ENCODE measurements at places on chromosomes 5 and 9.

DNA sequence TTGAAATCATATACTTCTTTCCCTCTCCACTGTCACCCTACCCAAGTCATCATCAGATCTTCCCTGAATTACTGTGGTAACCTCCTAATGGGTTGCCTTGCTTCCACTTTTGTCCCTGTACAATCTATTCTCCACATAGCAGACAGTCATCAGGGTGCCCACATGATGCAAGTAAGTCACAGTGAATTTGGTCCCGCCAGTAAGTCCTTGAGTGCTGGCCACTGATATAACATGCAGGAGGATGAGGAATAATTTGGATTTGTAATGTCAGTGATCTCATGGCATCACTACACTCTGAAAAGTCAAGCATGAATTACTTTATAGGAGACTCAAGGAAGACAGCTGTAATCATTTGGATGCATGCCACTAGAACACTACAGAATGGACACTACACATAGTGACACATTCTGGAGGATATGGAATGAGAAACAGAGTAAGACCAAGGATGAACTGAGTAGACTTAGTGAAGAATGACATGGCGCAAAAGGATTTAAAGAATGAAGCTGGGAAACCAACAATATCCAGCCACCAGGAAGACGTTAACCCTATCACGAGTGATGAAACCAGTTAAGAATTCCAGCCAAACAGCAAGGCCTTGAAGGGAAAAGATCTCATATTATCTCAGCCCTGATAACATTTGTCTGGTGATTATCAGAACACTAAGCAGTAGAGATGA, 28.6 kb downstream of the MARCHF3 start:
- peak; percentile 40 for DNase-seq

- no peak for DNase-seq
Observed at GRCh38 chr5:150516011-150516410, 8.1 kb downstream of the NDST1 start.

DNA sequence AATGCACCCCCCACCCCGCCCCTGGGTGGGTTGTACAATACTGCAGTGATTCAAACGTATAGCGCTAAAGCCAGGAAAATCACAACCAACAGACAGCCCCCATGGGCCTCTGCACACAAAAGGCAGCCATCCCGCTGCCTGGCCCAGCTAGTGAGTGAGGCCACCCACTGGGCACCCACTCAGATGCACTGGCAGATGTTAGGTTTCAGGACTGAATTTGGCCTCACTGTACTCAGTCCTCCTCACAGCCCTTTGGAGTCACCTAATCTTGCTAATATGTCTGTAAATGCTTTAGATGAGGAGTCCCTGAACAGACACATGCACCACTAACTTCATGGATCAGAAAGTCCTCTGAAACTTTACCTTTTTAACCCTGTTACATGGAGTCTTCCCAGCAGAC, 87.7 kb downstream of the FSTL4 start:
- no peak for DNase-seq

DNA sequence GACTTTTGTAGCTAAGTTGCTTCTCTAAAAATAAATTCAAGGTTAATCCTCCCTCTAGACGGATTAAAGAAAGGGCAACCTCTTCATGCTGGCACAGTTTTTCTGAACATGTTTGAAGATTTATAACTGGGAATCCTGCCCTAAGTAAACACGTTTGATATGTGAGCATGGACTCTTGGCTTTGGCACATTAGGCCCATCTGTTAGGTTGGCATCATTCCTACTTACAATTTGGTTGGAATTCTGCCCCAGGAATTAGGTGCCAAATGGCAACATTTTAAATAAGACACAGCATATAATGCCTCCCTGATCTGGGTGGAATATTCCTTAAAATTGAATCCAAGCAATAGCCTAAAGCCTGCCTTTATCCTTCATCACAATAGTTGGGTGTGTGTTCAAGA, 372.3 kb upstream of the CDH18 start:
- DNase-seq: no peak

- no peak for DNase-seq
Observed at GRCh38 chr5:131505237-131505908, 129.7 kb downstream of the RAPGEF6 start.

DNA sequence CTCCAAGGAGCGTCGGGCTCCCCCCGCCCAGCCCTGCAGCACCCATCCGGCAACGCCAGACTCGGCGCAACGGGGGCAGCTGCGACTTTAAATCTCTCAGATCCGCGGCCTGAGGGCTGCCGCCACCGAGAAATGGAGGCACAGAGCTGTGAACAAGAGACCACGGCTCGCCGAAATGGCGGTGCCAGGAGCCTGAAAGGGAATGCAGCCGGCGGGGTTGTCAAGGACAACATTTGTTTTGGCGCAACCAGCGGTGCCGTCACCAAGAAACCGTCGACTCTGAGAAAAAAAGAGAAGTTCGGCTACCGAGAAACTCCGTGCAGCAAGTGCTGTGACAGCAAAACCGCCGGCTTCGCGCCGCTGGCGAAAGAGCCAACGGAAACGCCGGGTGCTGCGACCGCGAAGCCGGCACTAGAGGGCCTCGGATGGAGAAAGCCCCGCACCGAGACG, 2.1 kb upstream of the ANXA2R start:
- DNase-seq: no peak

- no peak for DNase-seq
Observed at GRCh38 chr9:115415450-115415849, 297.5 kb upstream of the TNC start.

- peak; percentile 35 for DNase-seq
Observed at GRCh38 chr5:34657988-34658387, 1.9 kb downstream of the RAI14 start.

GRCh38 chr9:110115341-110115820, 92.6 kb downstream of the C9orf152 start:
- no peak for DNase-seq

DNA sequence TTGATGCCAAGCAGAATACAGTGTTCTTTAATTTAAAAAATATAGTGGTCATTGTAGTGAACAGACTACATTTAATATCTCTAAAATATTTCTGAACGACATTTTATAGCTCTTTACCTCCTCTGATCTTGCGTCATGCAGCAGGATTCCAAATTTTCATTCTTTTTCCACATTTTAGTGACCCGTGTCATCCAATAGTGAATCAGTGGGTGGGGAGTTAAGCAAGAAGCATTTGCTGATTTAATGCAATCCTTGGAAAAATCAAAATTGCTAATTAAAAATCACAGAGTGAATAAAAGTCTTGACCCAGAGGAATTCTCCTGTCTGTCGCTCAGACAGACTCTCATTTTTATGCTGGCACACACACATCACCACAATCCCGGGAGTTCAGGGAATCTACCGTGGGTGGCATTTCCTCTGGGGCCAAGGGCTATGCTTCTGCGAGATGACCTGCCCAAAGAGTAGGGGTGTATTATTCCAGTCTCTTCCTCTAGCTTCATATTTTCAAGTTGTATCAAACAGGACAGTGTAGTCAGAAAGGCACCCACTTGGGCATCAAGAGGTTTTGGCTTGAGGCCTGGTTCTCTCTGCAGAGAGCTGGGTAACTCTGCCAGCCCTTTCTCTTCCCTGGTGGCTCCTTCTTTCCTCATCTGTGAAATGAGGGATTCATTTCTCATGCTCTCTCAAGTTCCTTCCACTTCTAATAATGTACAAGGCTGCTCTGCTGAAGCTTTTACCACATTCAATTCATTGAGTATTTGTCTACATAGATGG, 24.8 kb upstream of the OTP start:
- no peak for DNase-seq

- DNase-seq: no peak
Observed at GRCh38 chr9:35828716-35829083, at the start of gene FAM221B. TSS of gene FAM221B (minus strand) at chr9:35828732. CDS start at chr9:35826161, 2,571 bp downstream.

DNA sequence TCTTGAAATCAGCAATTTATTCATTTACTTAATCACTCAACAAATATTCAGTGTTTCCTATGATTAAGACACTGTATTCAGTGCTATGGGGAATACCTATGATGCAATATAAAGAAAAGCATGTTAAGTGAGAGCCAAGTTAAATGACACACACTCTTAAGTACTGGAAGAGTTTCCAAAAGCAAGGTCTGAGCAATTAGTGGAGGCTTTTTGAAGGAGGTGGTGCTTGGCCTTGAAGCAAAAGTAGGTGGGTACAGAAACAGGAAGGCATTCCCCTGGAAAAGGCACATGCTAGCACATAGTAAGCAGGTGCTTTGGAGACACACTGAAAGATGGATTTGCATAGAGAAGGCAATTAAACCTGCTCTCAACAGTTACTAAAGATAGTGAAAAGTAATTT, 4.0 kb downstream of the TSLP start:
- DNase-seq: peak; percentile 91

GRCh38 chr5:167895899-167896659, 395.4 kb upstream of the WWC1 start:
- no peak for DNase-seq

DNA sequence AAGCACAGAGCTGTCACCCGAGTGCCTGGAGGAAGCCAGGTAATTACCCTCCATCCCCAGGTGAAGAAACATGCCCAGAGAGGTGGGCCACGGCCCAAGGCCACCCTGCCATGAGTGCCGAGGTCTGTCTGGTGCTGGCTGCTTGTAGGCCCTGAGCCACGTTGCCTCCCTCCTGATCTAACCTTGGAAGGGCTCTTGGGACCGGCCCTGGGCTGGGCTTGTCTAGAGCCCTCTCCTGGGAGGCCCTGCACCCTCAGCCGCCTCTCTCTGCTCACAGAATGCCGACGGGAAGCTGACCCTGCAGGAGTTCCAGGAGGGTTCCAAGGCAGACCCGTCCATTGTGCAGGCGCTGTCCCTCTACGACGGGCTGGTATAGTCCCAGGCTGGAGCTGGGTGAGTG, 39.4 kb upstream of the HMCN2 start:
- no peak for DNase-seq

GRCh38 chr9:86598411-86599239, 244.4 kb upstream of the TUT7 start:
- no peak for DNase-seq

- no peak for DNase-seq
Observed at GRCh38 chr5:57804505-57804904, 321.9 kb upstream of the ACTBL2 start.

DNA sequence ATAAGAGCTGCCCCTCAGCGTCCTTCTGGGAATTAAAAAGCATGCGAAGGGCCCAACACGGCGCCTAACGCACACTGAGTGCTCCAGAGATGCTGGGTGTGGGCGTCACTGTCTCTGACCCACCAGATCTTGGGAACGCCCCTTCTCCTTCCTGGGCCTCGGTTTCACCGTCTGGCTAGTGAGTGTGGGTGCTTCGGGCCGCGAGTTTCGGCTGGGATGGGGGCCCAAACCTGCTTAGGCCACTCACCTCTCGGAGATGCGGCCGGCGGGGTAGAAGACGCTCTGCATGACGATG, 3.7 kb downstream of the PIP5KL1 start:
- DNase-seq: peak; percentile 79

DNA sequence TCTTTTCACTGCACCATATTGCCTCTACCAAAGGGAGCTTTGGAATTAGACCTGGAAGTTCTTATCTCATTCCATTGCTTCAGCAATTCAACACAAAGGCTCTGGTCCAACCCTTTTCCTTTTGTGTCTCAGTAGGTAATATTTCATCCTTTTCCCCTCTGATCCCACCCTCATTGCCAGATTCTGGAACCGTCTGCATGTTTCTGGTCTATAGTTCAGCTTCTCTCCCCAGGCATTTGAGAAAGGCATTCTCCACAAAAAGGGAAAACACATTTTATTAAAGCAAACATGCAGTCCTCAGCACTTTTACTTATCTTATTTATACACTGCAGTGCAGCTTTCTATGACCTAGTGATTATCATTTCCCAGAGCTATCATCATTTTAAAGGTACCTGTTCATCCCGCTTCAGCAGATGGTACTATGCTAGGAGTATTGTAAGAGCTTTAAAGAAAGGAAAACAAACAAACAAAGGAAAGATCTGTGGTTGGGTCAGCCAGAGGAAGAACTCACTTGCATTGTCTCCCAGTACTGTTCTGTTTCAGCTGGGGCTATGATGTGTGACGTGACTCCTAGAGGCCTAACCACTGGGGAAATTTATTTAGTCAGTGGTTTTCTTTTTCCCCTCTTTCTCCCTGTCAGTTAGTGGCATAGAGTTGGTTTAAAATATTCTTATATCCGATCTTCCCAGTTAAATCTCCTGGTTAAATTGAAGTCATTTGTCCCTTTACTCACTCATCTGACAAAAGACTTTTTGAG, 269.2 kb downstream of the TMEM38B start:
- DNase-seq: no peak

DNA sequence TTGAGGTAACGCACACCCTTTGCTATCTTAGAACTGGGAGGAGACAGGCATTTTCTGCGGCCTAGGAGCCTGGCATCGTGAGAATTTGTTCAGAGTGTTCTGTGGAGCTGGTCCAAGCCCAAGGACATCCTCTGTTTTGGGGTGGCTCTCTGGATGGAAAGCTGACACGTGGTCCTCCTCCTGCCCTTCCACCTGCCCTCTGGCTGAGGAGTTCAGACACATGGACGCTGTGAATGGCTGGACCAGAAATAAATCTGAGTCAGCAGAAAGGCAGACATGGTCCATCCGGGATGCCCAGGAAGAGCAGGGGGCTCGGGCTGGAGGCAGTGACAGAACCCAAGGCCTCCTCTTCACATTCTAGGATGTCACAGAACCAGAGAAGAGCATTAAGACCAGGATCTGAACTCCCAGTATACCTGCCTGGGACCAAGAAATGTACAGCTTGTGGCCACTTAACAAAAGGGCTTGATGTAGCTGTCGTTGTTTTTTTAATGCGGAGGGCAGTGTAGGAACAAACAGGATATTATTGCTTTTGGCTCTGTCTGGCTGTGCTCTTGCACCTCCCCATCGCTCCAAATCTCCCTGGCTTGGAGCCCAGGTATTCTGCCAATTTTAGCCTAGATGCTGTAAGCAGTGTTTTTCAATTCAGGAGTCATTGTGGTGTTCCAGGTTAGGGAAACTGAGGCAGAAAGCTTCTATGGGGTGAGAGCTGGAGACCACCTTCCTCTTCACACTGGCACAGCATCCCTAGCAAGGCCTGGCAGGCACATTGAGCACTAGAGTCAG, 2.4 kb downstream of the CKMT2 start:
- DNase-seq: no peak

GRCh38 chr9:133111808-133112662, 9.0 kb downstream of the RALGDS start:
- DNase-seq: no peak

DNA sequence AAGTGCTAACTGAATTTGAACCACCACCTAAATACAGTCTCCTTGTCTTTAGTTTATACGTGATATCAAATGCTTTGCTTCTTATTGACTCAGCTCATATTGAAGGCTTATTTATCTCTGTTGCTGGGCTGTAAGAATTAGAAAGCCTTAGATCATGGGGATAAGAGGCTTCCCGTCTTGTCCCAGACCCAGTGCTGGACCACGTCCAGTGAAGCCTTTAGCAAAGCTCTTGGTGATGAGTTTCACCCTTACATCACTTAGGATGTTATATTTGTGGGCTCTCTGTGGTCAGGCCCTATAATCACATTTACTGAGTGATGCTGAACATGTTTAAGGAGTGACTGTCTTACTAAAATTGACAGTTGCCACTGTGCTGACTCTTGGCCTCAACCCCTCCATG, 11.2 kb downstream of the FAM240B start:
- peak; percentile 4 for DNase-seq

DNA sequence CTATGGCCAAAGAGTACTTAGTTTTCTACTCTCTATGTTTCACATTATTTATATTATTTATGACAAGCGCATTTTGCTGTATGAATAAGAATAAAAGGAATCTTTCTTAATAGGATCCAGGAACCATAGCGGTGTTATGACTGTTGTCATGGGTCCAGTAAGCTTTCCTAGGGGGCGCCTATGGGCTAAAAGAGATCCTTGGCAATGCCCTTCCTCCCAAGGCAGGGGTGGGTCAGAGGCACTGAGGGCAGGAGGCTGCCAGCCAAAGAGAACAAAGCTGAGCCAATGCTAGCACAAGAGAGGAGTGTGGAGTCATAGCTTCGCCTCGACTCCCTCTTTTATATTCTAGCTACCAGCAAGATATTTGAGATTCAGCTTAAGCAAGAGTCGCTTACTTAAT, 98.4 kb upstream of the GNAQ start:
- no peak for DNase-seq
